ENCODE measurements at places on chromosomes 13 and 19.

DNA sequence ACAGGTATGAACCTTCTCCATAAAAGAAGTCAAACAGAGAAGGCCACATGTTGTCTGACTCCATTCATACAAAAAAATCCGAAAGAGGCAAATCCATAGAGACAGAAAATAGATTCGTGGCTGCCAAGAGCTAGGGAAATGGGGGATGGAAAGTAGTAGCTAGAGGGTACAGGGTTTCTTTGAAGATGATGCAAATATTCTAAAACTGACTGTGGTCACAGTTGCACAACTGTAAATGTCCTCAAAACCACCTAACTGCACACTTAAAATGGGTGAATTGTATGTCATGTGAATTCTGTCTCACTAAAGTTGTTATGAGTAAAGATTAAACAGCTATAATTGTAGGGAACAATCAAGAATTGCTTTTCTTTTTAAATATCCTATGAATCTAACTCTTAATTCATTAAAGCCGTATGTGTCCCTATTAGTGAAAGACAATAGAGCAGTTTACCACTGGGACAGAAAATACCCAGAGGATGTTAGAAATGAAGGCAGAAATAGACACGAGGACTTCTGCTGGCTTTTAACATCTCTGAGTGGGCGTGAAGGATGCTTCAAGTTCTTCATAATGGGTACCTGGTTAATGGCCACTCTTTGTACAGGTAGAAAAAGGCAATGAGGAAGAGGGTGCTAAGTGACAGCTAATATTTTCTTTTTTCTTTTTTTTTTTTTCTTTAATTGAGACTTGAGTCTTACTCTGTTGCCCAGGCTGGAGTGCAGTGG is 21.2 kb downstream of the INSR start:
- H3K36me3 ChIP-seq, result peaks cover 4% of the 10 kb centered on the region
- H3K27me3 ChIP-seq, result peaks cover 1% of the 10 kb centered on the region
- no peak for DNase-seq
- no peak overlapping the region for H3K4me3 ChIP-seq
- peak overlapping the region; percentile 5 for H3K27ac ChIP-seq

DNA sequence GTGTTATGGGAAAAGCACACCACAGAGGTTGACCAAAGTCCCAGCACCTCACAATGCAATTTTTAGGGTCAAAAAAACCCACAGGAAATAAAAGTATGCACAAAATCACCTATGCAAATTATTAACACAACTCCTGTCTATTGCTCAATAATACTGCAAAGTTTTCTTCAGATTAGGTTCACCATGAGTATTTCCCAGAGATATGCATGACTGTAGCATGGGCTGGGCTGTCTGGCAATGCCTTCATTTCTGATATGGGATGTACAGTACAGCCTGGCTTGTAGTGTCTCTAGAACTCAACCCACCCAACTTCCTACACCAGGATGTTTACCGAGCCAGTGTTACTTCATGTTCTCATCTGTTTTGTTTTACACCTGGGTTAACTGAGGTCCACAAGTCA is 698.7 kb upstream of the ARGLU1 start:
- H3K27ac ChIP-seq, result no peak overlapping the region
- no peak overlapping the region for H3K4me3 ChIP-seq
- H3K4me1 ChIP-seq, result no peaks in the 10 kb centered on the region
- DNase-seq, result no peak

GRCh38 chr19:31174948-31175347 is 174.3 kb downstream of the TSHZ3 start:
- H3K4me3 ChIP-seq, result no peak overlapping the region
- H3K27me3 ChIP-seq, result no peaks in the 10 kb centered on the region
- no peaks in the 10 kb centered on the region for H3K36me3 ChIP-seq
- H3K4me1 ChIP-seq, result no peaks in the 10 kb centered on the region
- DNase-seq, result no peak

DNA sequence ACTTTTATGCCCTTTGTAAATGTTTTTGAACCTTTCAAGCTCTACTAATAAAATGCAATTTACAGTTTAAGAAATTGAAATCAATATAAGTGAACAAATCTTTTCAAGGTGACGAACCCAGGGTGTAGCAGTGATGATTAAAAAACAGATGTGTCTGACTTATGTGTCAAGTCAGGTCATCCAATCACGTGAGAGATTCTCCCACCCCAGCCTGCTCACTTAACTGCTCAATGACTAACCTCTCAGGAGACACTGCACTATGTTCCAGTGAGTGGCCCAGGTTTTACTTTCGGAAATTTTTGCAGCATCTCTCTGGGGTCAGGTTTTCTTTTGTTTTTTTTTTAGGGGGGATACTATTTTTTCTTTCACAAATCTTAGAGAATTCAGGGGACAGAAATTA is 60.7 kb downstream of the ZNF429 start:
- no peaks in the 10 kb centered on the region for H3K4me1 ChIP-seq
- peaks cover 4% of the 10 kb centered on the region for H3K36me3 ChIP-seq
- no peak for DNase-seq
- no peaks in the 10 kb centered on the region for H3K27me3 ChIP-seq
- no peak overlapping the region for H3K4me3 ChIP-seq

DNA sequence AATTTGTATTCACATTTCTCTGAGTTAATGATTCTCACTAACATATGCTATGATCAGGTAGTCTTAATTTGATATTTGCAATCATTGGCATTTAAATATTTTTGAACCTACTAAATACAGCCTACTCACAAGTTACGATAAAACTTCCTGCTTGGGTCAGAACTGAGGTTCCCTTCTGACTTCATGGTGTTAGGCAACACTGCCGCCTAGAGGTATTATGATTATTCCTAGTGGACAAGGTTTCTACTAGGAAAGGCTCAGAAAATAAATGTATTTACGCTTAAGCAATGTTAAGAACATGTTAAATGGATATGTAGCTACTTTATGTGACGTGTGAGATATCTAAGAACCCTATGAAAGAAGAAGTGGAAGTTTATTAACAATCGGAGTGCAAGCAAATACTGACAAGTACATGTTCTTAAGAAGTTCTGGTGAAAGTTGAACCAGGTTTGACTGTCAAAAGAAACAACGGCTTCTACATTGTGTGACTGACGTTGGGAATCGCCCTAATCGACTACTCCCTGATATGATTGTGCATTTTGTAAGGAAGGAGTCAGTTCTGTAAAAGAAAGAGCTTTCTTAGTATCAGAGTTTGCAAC is 1395.8 kb downstream of the SLITRK5 start:
- no peaks in the 10 kb centered on the region for H3K36me3 ChIP-seq
- DNase-seq, result no peak

DNA sequence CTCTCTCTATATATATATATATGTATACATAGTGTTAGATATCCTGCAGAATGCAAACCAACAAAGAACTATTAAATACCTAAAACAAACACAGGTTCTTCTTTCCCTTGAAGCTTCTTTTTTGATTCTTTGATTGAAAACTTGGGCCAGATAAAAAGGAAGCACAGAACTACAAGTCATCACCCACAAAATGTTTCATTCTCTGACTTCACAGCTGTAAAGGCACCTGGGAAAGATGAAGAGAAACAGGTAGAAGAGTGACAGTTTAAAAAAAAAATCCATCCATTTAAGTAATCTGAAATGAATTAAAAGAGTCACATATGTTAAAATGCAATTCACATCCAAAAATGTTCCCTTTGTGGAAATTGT is 90.7 kb upstream of the FNDC3A start:
- H3K36me3 ChIP-seq, result no peaks in the 10 kb centered on the region
- peaks cover 2% of the 10 kb centered on the region for H3K27me3 ChIP-seq
- H3K27ac ChIP-seq, result no peak overlapping the region
- DNase-seq, result no peak
- H3K4me3 ChIP-seq, result no peak overlapping the region

DNA sequence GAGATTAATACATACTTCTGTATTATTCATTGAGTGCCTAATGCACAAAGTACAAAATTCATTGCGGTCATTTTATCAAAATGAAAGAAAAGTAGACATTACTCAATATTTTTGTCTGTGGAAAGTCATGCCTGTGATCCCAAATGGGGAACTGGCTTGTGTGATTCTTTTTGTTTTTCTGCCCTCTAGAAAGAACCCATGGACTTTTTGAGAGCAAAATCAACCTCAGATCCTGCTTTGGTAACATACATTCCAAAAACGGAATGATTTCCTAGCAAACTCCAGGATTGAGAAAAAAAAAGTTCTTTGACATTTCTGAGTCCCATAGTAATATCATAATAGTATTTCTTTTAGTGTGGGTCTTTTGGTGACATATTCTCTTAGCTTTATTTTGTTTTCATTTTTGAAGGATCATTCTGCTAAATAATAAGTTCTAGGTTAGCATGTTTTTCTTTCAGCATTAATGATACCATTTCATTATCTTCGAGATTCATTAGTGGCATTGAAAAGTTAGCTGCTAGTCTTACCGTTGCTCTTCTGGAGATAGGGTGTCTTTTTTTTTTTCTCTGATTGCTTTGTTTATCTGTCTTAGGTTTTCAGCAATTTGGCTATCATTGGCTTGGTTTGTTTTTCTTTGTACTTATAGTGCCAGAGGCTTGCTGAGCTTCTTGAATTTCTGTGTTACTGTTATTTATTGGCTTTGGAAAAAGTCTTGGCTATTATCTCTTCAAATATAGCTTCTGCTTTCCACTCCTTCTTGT is 102.4 kb upstream of the CSNK1A1L start:
- no peak overlapping the region for H3K27ac ChIP-seq
- H3K4me3 ChIP-seq, result no peak overlapping the region
- no peaks in the 10 kb centered on the region for H3K4me1 ChIP-seq
- no peaks in the 10 kb centered on the region for H3K27me3 ChIP-seq

- H3K27ac ChIP-seq, result no peak overlapping the region
- peaks cover 1% of the 10 kb centered on the region for H3K27me3 ChIP-seq
- H3K4me1 ChIP-seq, result no peaks in the 10 kb centered on the region
- H3K4me3 ChIP-seq, result no peak overlapping the region
Observed at GRCh38 chr13:37138169-37138568, 32.7 kb upstream of the CSNK1A1L start.

DNA sequence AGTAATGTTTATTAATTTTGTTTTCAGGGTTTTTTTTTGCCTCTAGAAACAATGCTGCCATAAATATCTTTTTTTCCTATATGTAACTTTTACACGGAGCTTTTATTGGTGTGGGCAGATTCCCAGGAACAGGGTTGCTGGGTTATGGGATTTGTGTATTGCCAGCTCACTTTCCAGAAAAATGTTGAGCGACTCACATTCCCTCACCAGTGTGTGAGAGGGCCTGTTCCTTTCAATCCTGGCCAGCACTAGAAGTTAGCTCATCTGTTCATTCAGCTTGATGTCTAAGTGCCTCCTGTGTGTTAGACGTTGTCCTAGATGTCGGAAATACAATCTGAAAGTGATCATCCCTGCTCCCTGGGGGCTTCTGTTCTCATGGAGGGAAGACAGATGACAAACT is 2.6 kb downstream of the ZNF71 start:
- peaks cover 29% of the 10 kb centered on the region for H3K4me1 ChIP-seq
- DNase-seq, result no peak
- H3K27ac ChIP-seq, result no peak overlapping the region
- H3K36me3 ChIP-seq, result peaks cover 28% of the 10 kb centered on the region

- no peak for DNase-seq
- H3K4me1 ChIP-seq, result peaks cover 5% of the 10 kb centered on the region
- H3K4me3 ChIP-seq, result no peak overlapping the region
Observed at GRCh38 chr13:20715330-20715712, 11.8 kb downstream of the IL17D start.

- no peak for DNase-seq
- H3K4me1 ChIP-seq, result peaks cover 4% of the 10 kb centered on the region
- H3K36me3 ChIP-seq, result no peaks in the 10 kb centered on the region
- no peak overlapping the region for H3K4me3 ChIP-seq
- no peak overlapping the region for H3K27ac ChIP-seq
Observed at GRCh38 chr13:31982124-31982523, 49.5 kb upstream of the FRY start.

Data from memory B cell (primary cell).